CD4-positive, alpha-beta T cell (primary cell): ENCODE measurements at places on chromosomes 7 and 10. TPM values are rescaled to one million over a fixed set of nuclear protein-coding genes. Genes with fewer than 3 reads are reported as not detected.

RFC2 gene
- 9.6 TPM for total RNA-seq

- no peak for DNase-seq
These were observed 28.2 kb downstream of the STRIP2 start for GRCh38 chr7:129462420-129462819.

DNA sequence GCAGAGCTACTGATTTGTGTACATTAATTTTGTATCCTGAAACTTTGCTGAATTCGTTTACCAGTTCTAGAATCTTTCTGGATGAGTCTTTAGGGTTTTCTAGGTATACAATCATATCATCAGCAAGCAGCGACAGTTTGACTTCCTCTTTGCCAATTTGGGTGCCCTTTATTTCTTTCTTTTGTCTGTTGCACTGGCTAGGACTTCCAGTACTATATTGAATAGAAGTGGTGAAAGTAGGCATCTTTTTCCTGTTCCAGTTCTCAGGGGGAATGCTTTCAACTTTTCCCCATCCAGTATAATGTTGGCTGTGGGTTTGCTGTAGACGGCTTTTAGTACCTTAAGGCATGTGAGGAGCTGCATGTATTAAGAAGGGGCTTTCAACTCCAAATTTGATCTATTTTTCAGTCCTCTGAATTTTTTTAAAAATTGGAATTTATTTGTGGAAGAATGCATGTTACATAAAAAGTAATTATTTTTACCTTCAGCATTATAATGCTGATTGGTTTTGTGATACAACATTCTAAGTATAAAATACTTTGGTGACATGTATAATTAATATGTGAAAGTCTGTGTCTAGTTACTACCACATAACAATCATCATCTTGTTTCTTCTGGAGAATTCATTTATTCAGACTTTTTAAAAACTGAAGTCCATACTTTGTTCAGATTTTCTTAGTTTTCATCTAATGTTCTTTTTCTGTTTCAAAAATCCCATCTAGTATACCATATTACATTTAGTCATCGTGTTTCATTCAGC lies 49.6 kb downstream of the CPED1 start:
- DNase-seq: no peak

- DNase-seq: no peak
These were observed 116.2 kb downstream of the FAM107B start for GRCh38 chr10:14658331-14659127.

SEC23IP gene
- 18.1 TPM for total RNA-seq

GRCh38 chr10:108791794-108792474 lies 1131.4 kb downstream of the XPNPEP1 start:
- no peak for DNase-seq

- DNase-seq: no peak
These were observed 342.7 kb downstream of the GRID1 start for GRCh38 chr10:86023931-86024280.

- DNase-seq: no peak
These were observed 948 bp downstream of the TMEM229A start for GRCh38 chr7:124031919-124032318.

LRRTM3 gene
- total RNA-seq: not detected

MYH16 gene
- total RNA-seq: not detected

DNA sequence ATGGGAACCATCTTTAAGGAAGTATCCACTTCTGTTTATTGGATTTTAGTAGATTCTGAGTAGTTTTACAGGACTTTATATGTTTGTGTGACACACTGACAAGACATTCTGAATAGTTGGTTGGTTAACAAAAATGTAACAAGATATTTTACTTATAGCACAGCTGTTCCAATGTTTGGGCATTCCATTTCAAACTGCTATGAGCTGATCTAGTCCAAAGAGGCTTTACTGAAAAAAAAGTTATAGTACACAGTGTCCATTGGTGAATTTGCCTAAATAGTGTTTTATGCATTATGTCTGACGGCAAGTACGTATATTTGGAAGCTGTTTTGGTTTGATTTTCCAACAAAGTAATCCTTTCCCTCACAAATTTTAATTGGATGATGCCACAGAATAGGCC lies 99.1 kb downstream of the SAMD9 start:
- DNase-seq: no peak

DNA sequence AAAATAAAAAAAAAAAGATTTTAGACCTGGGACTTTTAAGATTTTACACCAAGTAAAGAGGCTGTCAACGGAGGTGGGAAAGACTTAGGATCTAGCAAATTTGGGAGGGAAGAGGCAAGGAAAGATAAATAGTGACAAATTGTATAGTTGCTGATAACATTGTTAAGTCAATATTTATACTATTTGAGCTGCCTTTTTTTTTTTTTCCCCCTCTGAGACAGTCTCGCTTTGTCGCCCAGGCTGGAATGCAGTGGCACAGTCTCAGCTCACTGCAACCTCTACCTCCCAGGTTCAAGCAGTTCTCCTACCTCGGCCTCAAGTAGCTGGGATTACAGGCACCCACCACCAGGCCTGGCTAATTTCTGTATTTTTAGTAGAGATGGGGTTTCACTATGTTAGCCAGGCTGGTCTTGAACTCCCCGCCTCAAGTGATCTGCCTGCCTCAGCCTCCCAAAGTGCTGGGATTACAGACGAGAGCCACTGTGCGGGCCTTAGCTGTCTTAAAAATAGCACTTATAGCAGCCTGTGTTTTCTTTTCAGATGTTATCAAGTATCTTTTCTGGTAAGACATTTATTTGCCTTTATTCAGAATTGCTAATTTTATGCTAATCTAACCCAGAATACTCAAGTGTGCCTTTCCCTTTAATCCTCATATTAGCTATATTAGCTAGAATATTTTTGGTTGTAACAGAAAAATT lies 94.5 kb downstream of the MMRN2 start:
- DNase-seq: no peak

KCP gene
- not detected for total RNA-seq

- DNase-seq: no peak
These were observed 52.9 kb downstream of the HK1 start for GRCh38 chr10:69331161-69331560.

CHRM2 gene
- total RNA-seq: not detected

- DNase-seq: peak; percentile 50
These were observed 26.9 kb downstream of the PRSS2 start for GRCh38 chr7:142797391-142798377.

DNA sequence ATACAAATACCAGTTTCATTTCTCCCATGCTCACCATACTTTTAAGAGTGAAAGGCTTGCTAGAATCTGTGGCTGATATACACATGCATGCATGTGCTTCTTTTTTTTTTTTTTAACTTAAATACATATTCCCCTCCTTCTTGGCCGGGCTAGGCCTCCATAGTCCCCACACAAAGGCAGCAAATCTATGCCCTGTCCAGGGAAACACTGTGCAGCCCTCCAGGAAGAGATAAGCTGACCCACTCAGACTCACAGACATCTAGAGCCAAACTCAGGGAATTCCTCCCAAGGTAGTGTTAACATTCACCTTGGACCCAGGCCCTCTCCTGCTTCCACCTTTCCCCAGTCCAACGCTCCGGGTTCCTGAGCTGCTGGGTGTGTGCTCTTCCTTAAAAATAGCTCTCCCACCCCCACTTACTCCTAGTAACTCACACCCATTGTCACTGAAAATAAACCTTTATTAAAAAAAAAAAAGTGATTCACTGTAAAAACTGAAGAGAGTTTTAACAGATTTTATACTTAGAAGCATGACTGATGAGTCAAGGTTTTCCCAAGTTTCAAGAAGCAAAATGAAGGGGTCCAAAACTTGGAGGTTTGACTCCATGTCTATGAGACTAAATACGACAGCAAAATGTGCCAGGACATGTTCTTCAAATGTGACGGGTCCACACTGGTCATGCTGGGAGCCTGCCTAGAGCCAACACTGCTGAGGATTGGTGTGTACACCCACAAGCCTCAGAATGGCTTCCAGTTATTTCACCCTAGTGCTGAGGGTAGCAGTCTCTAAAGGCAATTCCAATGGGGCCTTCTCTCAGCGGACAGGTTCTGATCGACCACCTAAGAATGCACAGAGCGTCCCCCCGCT lies 159.5 kb downstream of the GLI3 start:
- no peak for DNase-seq

RBP3 gene
- total RNA-seq: not detected

- DNase-seq: no peak
These were observed 4.4 kb upstream of the FAM107B start for GRCh38 chr10:14779001-14779651.

DNA sequence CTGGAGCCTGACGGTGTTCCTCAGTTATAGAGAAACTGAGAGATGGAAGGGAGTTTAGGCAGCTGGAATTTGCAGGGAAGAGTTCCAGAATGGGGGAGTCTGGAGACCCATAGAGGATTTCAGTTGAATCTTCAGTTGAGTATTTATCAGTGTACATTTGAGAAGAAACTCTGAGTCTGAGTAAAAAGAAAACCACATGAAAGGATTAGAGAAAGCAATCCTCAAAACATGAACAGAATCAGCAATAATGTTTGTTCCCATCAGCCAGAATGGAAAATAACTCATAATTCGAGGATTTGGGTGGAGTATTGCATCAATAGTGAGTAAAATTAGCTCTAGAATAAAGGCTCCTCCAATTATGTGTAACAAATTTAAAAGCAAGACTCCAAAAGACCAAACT lies 130.0 kb upstream of the AHR start:
- no peak for DNase-seq
